ENCODE measurements at places on chromosomes 6 and 20.

DNA sequence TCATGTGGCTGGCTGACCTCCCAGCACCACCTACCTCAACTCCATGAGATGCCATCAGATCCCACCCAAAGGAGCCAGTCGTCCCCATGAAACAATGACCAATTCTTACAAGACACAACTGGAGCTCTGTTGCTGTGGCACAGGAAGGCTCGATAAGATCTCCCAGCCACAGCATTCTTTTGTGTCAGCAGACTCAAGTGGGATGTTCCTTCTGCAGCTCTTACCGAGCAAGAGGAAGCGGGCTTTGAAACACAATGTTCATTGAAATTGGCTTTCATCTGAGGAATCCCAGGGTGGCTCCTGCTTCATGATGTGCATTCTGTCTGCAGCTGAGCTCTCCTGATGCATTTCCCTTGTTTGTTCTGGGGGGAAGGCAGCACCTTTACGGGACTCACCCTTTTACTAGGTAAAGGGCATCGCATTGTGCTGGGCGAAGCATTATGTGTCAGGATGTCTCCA is 222.0 kb upstream of the SGK1 start:
- no peak for DNase-seq

- DNase-seq: no peak
Observed at GRCh38 chr6:77470983-77471382, 7.7 kb upstream of the HTR1B start.

DNA sequence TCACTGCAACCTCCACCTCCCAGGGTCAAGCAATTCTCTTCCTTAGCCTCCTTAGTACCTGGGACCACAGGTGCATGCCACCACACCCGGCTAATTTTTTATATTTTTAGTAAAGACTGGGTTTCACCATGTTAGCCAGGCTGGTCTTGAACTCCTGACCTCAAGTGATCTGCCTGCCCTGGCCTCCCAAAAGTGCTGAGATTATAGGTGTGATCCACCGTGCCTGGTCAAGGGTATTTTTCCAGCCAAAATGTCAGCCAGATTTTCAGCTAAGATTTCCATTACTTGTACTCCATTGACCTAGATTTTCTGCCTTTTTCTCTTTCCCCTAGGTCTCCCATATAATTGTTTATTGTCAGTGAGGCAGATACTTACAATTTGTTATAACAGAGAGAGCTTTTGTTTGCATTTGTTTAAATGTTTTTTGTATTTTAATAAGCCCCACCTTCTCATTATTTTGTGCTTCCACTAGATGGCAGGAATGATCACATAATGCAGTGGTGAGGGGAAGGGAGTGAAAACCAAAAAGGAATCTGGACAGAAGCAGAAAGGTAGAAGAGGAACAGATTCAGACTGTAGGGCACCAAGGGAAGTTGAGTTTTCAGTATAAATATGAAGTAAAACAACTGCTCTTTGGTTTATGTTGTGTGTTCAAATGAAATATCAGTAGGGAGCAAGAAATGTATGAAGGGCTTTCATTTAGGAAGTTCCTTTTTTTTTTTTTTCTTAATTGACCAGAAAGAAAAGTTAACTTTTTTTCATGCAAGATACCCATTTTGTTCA is 29.7 kb downstream of the RPF2 start:
- DNase-seq: no peak

GRCh38 chr6:13431059-13431656 is 56.2 kb downstream of the GFOD1 start:
- no peak for DNase-seq

DNA sequence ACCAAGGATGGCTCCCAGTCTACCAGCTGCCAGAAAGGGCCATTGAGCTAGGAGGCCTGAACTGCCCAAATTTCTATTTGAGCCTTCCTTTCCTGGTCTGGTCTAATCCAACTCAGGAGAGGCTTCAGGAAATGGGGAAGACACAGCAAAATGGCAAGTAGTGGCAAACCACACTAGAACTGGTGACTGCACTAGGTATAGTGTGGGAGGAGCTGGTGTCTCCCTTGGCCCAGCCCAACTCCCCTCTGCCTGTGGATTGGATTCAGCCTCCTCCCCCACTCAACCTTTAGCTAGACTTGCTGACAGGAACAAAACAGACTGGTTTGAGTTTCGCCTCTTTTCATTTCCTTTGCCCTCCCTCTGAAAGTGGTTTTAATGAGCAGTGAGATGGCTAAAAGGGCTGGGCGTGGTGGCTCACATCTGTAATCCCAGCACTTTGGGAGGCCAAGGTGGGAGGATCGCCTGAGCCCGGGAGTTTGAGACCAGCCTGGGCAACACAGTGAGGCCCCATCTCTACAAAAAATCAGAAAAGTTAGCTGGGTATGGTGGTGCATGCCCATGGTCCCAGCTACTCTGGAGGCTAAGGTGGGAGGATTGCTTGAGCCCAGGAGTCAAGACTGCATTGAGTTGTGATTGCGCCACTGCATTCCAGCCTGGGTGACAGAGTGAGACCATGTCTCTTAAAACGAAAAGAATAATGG is 17.5 kb downstream of the MRPS18A start:
- no peak for DNase-seq

GRCh38 chr20:46708172-46708860 is 1.1 kb upstream of the SLC2A10 start:
- no peak for DNase-seq

GRCh38 chr20:15613530-15613929 is 959.7 kb downstream of the KIF16B start:
- DNase-seq: no peak
